ENCODE measurements at places on chromosomes 1 and 21.

- DNase-seq = no peak
These were observed 144.5 kb upstream of the DNAH14 start for GRCh38 chr1:224785040-224785328.

- DNase-seq = no peak
These were observed 4.9 kb downstream of the PLEKHN1 start for GRCh38 chr1:970973-971730.

DNA sequence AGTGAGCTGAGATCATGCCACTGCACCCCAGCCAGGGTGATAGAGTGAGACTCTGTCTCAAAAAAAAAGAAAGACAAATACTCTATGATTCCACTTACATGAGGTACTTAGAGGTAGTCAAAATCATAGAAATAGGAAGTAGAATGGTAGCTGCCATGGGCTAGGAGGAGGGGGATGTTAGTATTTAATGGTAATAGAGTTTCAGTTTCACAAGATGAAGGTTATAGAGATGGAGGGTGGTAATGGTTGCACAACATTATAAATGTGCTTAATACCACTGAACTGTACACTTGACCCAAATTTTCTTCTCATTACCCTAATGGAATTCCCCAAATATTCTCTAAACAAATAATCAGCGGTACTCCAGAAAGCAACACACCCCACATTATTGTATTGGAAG is 12.8 kb downstream of the EIF2B3 start:
- no peak for DNase-seq

- no peak for DNase-seq
These were observed 211.9 kb upstream of the SPAG17 start for GRCh38 chr1:118396829-118397495.

- no peak for DNase-seq
These were observed 268.8 kb upstream of the NCAM2 start for GRCh38 chr21:20729376-20729775.

GRCh38 chr1:108000620-108001111 is 35.7 kb upstream of the VAV3 start:
- DNase-seq = no peak

DNA sequence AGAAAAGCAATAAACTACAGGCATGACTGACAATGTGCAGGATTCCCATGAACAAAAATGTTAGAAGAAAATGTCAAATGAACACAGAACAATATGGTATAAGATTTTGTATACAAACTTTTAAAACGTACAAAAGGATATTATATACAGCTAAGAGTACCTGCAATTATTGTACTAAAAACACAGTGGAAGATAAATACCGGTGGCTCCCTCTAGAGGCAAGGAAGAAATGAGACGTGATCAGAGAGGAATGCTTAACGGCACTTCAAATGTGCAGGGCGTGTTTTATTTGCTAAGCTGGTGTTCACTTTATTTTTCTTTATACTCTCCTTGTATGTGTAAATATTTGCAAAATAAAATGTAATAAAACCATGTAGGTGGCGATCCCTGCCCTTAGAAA is 191.8 kb upstream of the SAMSN1 start:
- DNase-seq = peak; percentile 84

DNA sequence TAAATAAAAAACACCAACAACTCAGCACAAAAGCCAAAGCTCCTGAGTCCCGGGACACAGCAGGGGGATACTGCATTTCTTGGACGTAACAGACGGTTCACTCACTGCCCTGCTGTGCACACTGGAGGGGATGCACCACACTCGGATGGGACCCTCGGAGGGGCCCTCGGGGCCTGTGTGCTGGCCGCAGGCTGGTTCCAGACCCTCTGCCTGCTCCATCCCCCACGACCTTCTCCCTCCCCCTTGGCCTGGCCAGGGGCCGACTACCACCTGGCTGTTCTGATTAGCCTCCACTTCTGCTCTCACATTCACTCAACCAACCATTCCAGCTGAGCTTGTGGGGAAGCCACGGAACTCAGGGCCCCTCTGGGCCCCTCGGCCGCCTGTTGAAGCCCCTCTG is 64.9 kb downstream of the ACOT7 start:
- no peak for DNase-seq

DNA sequence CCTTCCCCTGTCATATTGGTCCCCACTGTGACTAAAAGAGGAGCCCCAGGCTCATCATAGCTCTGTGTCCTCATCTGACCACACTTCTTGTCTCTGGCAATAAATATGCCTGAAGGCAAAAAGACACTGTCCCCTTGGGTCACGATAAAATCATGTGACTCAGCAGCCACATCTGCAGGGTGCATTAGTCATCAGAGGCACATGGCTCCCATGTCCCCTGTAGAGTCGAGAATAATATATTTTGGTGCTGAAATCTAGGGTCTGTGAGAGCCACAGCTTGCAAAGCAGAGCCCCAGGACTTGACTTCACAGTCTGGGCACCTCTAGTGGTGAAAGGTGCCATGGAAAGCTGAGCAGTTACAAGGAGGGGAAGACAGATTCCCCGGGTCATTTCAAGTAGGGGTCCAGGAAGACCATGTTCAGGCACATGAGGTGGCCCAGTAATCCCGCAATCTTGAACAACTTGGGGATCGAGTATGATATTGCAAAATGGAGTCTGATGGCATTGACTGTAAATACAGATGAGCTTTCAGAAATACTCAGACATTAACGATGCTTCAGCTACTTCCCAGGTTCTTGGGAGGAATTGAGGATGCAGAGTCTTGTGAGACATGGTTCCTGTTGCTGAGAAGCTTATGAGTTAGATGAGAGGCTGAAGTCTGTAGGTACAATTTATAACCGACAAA is 68.6 kb downstream of the SLC35F3 start:
- DNase-seq = no peak

GRCh38 chr1:218760601-218761570 is 412.8 kb upstream of the LYPLAL1 start:
- DNase-seq = no peak

DNA sequence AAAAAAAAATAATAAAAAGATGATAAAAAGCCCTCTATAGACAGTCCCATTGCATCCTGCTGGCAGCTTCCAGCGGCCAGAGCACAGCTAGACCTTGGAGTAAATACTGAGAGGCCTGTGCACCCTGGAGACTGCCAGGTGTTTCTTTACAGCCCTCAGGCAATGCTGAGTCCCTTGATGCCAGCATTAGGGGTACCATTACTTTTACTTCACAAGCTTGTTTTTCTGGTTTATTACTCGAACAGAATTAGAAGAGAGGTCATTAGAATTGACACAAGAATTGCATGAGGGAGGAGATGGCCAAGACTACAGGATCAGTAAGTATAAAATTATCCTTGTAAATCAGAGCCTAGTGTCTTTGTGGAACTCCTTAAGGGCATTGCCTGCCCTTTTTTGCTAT is 43.6 kb downstream of the AKNAD1 start:
- DNase-seq = no peak

DNA sequence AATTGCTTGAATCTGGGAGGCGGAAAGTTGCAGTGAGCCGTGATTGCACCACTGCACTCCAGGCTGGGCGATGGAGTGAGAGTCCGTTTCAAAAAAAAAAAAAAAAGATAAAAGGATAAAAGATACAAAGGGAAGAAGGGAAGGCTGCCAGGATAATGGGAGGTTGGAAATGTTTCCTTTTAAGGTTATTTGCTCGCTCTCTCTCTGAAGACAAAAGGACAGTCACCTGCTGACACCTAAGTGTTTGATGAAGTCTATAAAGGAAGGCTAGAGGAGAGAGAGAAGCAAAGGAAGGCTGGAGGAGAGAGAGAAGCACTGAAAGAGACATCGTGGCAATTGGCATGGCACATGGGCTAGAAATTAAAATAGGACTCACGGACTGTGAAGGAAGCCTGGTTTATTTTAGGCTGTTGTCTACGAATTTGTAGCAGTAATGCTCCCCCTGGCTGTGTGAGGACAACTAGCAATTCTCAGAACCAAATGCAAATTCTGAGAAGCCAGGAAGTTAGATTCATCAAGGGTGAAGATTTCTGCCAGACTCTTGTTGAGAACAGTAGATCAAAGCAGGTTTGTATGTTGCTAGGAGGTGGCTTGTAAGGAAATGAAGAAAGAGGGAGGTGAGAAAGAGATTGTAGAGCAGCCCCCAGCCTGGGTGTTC is 154.2 kb downstream of the ZP4 start:
- peak; percentile 57 for DNase-seq

DNA sequence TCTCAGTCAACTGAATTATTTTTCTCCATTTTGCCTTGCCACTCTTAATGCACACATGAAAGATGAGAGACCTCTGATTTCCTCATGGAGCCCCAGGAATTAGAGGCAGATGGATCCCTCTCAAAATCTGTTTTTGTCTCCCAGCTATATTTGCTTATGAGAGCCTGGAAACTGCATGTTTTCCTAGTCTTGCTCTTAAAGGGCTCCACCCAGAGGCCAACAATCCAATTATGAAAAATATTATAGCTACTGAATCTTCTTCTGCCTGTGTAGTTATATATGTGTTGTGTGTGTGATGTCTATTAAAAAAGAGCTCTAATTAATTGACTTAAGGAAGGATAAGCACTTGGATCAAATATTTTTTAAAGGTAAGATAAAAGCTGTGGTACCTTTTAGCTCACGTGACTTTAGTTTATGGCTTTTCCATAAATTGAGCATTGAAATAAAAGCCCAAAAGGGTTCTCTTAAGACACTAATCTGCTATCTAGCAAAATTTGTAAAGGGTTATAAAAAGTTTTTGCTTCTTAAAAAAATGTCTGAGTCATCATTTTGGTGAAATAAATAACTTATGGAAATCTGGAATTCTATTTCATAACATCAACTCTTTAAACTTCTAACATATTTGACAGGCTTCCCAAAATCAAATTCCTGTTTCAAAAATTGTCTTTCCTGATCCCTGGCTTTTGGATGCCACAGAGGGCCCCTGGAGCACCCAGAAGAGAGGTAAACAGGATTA is 31.2 kb upstream of the TSPEAR start:
- peak; percentile 63 for DNase-seq

DNA sequence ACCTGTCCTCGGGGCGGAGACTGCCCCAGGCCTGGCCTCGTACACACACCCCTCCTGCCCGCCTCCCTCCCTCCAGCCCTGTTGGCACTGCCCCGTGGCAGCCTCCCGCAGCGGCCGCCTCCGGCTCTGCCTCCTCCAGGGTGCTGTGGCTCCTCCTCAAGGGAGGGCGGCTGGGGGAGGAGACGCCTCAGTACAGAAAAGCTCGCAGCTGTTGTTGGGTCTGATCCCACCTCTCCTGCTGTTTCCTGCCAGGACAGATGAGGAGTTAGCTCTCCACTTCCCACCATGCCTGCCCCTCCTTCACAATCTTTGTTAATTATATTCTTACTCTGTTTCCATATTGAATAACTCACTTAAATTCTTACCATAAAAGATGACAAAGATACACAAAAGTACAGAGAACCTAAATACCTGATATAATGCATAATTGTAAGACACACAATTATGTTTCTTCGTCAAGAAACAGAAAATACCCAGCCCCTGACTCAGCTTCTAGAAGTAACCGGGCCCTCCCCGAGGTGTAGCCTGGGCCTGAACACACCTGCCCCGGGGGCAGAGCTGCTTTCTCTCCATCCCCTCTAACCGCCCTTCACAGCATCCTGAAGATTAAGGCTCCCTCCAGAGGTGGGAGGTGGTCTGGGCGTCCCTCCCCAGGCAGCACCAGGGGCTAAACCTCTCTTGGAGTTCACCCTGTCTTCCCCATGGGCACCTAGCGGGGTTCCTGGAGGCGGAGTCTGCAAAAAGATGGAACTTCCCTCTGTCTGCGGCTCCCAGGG is 30.6 kb upstream of the COL6A1 start:
- DNase-seq = no peak

DNA sequence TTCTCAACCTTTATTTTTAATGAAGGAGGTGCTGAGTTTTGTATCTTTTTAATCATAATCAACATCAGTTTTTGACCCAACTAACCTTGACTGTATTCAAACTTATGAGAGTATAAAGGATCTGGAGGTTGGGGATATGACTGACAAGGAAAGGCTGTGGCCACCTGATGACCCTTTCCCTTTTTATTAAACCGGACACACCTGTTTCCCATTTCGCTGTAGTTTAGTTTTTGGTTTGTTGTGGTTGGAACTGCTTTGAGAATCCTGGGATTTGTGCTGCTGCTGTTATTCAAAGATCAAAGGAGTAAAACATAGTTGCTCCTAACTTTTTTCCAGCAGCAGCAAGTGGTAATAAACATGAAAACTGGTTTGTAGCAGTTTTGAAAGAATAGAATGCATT is 12.4 kb downstream of the PRPF38A start:
- DNase-seq = no peak

DNA sequence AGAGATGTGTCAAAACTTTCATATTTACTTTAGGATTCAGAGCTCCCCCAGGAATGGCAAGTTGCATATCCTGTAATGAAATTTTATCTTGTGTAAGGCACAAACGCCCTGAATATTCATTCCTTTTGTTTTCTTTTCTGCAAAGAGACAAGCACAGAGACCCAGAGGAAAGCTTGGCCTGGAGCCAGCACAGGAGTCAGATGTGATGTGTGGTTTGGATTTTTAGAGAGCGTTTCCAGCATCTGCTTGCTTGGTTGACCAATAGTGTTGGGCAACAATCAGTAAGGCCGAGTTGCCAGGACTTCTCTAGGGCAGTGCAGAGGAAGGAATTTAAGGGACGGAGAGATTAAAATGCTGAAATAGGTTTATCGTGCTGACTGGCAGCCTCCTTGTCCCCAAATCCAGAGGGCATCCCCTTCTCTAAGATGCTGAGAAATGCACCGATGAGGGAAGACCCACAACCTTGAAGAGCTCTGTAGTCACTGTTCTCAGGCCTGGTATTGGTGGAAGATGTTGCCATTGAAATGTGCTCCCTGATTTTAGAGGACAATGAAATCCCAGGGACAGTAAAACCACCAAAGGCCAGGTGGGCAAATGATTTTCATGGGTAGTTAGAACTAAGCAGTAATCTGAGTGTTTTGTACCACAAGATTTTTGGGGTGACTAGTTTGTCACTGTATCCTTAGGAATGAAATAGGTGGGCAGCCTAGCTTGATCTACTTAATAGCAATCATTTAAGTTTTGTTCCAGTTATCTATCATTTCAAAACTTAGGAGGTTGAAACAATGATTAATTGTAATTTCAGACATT is 37.9 kb upstream of the RHOU start:
- no peak for DNase-seq

- DNase-seq = no peak
These were observed 251.1 kb upstream of the RAB4A start for GRCh38 chr1:229019663-229020271.

DNA sequence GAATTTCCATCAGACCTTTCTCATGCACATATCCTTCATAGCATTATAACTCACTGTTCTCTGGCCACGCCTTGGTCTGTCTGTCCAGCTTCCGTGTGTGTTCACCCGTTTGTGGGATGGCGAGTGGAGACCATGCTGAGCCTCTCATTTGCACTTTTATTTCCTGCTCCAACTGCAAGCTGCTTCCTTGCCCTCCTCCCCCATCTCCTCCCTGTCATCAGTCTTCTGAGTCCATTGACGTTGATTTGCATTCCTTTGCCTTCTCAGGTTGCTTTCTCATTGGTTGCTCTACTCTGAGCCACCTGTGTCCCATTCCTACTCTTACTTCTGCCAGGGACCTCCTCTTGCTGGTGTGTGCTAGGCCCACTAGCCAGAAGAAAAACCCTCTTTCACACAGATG is 146.4 kb downstream of the NOS1AP start:
- DNase-seq = no peak

- no peak for DNase-seq
These were observed 205.7 kb upstream of the RRP15 start for GRCh38 chr1:218079347-218079746.

- no peak for DNase-seq
These were observed 53.8 kb downstream of the RGS5 start for GRCh38 chr1:163148911-163149310.

GRCh38 chr1:180218806-180219765 is 11.0 kb upstream of the LHX4 start:
- DNase-seq = no peak
